ENCODE measurements at places on chromosomes 12 and 14. TPM values are rescaled to one million over a fixed set of nuclear protein-coding genes. Genes with fewer than 3 reads are reported as not detected.

TAS2R9 gene
- total RNA-seq = not detected

- no peak overlapping the region for H3K27ac ChIP-seq
- no peaks in the 10 kb centered on the region for H3K27me3 ChIP-seq
- no peak for DNase-seq
- H3K4me1 ChIP-seq = peaks cover 4% of the 10 kb centered on the region
- H3K36me3 ChIP-seq = no peaks in the 10 kb centered on the region
These were observed 29.6 kb downstream of the NUDT4 start for GRCh38 chr12:93407054-93407962.

DPPA3 gene
- total RNA-seq = not detected

GRCh38 chr12:66449531-66449930, 147.2 kb downstream of the HELB start:
- no peak overlapping the region for H3K27ac ChIP-seq
- no peak for DNase-seq
- no peak overlapping the region for H3K4me3 ChIP-seq
- no peaks in the 10 kb centered on the region for H3K4me1 ChIP-seq
- H3K27me3 ChIP-seq = no peaks in the 10 kb centered on the region

CALM1 gene
- 122 TPM for total RNA-seq

Measured in ovary (tissue), 10 donors.